T-helper 2 cell (primary cell): ENCODE measurements at places on chromosomes 4 and X.

- DNase-seq: no peak
Observed at GRCh38 chr4:16035843-16036242, 48.0 kb downstream of the PROM1 start.

DNA sequence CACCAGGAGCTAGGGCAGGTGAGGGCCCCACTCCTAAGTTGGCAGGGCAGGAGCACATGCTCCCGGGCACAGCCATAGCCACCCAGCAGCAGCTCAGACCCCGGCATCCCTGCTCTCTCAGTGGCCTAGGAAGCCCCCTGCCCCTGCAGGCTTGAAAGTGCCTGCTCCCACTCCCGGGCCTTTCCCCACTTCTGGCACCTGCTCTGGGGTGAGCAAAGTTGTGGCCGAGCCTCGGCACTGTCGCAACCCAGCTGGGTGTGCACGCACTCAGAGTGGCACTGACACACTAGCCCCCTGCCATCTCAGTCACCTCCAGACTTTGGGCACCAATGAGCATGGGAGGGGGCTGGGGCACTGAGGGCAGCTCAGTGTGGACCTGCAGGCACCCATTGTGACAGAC is 60.8 kb upstream of the CDKN2AIP start:
- DNase-seq: no peak

DNA sequence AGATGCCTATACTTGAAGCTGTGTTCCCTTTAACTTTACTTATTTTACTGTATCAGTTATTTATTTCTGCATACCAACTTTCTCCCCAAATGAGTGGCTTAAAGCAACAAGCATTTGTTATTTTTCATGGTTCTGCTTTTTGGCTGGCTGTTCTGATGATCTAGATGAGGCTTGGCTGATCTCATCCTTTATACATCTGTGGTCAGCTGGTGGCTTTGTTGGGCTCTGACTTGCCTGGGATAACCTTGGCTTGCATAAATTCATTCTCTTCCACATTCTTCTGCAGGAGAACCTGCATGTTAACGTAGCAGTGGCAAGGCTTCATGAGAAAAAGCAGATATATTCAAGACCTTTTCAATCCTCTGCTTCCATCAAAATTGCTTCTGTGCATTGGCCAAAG is 1317.6 kb downstream of the ADGRL3 start:
- DNase-seq: no peak

DNA sequence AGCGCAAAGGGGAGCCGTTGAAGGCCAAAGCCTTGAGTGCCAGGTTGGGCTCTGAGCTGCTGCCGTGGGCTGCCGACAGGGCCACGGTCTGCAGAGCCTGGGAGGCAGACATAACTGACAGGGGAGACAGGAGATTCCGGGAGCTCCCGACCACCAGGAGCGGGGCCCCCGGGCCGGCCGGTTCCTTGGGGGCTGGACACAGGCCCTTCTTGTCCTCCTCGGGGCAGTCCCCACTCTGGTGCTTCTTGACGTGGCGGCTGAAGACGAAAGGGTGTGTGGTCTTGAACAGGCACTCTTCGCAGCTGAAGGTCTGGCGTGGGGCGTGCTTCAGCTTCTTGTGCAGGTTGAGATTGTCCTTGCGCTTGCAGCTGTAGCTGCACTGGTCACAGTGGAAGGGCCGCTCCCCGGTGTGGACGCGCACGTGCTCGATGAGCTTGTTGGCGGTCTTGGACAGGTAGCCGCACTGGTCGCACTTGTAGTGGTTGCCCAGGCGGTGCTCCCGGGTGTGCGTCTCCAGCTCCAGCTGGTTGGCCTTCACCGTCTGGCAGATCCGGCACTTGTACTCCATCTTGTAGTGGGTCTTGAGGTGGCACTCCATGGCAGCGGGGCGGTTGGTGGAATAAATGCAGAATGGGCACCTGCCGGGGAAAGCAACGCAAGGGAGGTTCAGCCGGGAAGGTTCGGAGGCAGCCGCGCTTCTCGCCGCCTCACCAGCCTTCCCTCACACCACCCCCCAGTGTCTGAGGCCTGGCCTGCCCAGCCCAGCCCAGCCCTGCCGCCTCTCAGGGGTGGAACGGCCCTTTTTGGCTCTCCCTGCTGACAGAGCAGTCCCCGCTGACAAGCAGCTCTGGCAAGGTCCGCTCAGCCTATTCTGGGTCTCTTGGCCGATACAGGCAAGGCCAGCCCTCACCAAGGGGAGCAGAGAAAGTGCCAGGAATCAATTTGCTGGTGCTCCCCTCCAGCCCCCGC is 81.3 kb downstream of the C4orf51 start:
- no peak for DNase-seq

DNA sequence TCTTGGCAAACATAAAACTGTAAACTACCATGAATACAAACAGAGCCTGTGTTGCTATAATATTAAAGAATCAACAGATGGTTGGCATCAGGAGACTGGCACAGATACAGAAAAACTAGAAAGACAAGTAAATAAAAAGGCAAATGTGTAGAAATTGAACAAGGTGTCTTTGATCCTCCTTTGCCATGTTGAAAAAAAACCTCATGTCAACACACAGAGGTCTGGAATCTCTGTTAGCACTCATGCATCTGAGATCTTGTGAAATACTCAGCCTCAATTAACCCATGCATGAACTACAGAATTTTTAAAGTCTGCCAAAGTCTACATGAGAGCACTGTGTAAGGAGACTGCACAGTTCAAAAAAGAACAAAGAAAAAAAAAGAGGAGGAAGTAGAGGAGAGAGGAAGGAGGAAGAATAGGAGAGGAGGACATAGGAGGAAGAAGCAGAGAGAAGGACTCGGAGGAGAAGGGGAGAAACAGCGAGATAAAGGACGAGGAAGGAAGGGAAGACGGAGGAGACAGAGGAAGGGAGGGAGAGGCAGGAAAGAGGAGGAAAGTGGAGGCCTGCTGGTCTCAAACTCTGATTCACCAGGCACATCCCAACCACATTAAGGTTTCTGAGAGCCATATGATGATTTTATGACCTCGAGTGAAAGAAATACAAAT is 52.8 kb downstream of the PRDM5 start:
- DNase-seq: no peak

- DNase-seq: no peak
Observed at GRCh38 chrX:136021903-136022302, 36.7 kb downstream of the SLC9A6 start.

GRCh38 chrX:45755703-45756102 is 555.0 kb upstream of the DIPK2B start:
- DNase-seq: no peak

- no peak for DNase-seq
Observed at GRCh38 chr4:41256740-41257256, at the start of gene UCHL1. UCHL1 (plus strand) TSS chr4:41256928; CDS start chr4:41256977, 49 bp downstream.
